ENCODE measurements at places on chromosomes 12 and 14.

DNA sequence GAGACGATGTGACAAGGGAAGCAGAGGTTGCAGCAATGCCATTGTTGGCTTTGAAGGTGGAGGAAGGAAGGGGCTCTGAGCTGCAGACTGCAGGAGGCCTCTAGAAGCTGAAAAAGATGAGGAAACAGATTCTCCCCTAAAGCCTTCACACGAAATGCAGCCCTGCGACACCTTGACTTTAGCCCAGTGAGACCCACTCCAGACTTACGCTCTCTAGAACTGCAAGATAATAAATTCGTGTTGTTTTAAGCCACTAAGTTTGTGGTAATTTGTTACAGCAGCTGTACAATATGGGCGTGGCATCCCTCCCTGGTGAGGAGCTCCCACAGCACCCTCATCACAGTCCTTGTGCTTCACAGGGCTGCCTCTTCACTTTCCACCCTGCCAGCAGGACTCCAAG is 53.2 kb downstream of the GOLGA5 start:
- DNase-seq: no peak

DNA sequence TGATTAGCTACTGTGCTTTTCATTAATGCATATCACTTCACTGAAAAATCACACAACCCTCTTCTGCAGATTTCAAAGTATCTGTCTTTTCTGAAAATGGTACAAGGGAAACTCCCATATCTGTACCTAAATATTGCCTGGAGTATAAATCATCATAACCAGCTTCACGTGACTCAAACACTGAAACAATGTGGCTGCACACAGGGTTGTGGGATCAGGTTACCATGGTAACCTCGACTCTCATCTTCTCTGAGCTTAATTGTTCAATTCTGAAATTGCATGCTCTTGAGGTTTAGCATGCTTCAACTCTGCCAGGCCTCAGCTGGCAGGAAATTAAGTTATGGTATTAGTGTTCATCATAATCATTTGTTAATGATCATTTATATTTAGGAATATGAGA is 77.5 kb upstream of the CPSF6 start:
- peak; percentile 19 for DNase-seq

DNA sequence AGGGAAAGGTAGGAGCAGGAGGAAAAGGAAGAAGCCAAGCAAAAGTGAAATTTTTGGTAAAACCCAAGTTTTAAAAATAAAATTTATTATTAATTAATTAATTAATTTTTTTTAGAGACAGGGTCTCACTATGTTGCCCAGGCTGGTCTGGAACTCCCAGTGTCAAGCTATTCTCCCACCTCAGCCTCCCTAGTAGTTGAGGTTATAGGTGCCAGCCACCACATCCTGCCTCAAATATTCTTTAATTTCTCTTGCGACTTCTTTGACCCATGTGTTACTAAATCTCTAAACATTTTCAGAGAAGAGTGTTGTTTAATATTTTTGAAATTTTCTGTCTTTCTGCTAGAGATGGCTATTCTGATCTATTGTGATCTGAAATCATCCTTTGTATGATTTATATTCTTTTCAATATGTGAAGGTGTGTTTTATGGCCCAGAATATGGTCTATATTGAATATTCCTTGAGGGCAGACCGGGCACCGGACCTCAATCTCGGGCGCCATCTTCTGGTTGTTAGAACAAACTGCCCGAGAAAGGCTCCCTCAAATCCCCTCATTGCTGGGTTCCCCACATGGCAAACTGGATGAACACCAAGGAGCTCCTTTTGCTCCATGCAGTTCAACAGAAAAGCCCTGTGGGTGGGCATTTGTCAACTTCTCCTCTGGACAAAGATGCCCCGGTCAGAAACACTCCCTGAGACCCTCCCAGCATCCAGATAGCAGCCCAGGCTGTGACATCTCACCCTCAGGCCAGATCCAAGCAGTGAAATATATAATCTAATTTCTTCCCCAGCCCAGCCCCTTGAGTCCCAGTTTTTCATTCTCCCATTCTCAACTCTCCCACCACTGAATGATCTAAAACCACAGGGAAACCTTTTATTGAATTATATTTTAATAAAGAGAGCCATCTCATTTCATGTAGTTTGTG is 110.5 kb downstream of the ASCL4 start:
- peak; percentile 6 for DNase-seq

- no peak for DNase-seq
Measured at GRCh38 chr12:50218386-50218785, 51.2 kb upstream of the CERS5 start.

DNA sequence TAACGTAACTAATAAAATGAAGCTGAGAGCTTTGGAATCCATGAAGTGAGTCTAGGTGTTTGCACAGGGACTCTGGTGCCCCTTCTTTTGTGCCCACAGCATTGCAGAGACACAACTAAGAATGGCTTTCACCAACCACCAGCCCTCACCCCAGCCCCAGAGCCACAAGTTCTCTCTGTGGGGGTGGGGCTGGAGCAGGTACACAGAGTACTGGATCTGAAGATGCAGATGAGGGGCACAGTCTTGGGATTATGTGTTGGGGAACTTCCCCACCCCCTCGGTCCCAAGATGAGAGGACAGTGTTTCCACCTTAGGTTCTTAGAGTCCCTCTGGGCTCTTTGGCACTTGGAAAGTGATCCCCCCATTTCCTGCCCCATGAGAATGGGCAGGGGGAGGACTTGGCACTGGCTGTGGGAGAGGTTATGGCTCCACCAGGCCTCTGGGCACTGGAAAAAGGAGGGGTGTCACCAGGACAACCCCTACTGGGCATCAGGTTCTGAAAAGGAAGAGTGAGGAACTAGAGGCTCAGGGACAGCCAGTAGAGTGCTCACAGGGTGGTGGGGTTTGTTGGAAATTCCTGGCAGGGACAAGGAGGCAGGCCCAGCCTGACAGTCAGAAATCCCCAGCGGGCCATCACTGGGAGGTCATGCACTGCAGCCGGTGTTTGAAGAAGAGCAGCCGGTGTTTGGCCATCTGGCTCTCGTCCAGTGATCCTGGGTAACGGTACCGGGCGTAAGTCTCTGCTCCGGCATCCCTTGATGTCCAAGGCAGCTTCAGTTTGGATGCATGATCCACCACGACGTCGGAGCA is 6.7 kb downstream of the B4GALNT1 start:
- DNase-seq: no peak

DNA sequence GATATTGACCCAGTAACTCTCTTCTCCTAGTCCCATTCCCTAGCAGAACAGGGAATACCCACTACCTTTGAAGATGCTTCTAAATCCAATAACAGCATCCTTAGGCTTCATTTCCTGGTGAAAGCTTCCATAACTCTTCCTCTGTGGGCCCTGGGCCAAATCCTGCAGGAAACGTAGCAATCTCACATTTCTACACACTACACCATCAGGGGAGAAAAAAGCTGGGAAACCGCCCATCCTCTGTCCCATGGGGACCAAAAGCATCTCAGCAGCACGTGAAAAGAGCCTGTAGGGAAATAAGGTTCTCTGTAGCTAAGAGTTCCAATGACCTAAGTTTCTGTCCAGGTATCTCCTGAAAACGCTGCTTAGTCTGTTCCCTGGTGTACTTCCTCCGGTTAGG is 340.2 kb downstream of the DPF3 start:
- DNase-seq: no peak

- DNase-seq: no peak
Measured at GRCh38 chr12:57729321-57729844, 9.2 kb downstream of the AGAP2 start.

DNA sequence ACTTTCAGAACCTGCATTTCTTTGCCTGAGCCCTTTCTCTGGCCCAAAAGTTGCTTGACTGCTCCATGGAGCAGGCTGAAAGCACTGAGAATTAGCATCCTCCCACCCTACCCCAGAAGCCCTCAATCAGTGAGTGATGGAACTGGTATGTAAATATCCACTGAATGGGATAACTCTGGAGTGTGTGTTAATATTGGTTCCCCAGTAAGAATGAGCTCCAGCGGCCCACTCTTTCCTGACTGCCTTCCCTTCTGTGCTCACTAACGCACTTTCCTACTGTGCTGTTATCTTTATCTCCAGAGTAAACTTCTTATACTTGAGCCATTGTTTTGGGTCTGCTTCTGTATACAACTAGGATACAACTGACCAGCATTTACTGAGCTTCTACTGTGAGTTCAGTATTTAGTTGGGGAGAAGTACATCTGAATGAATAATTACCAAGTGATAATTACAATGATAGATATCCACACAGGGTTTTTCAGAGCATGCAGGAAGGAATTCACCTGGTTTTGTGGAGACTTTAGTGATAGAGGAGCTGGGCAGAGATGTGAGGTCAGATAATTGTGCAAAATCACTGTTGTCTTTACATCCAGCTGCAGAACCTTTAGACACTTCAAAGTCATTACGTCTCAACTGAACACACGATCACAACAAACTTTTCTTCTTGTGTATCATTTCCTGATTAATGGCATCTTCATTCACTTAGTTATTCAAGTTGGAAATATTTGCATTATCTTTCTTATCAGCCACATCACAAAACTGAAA is 149.2 kb upstream of the BTG1 start:
- DNase-seq: no peak

- peak; percentile 68 for DNase-seq
Measured at GRCh38 chr12:51424662-51425539, at the start of gene SLC4A8. Gene SLC4A8, plus strand, starts transcription at chr12:51424831. Its CDS starts 157 bp downstream, at chr12:51424988.

- DNase-seq: no peak
Measured at GRCh38 chr12:77152623-77153193, 87.3 kb upstream of the E2F7 start.

DNA sequence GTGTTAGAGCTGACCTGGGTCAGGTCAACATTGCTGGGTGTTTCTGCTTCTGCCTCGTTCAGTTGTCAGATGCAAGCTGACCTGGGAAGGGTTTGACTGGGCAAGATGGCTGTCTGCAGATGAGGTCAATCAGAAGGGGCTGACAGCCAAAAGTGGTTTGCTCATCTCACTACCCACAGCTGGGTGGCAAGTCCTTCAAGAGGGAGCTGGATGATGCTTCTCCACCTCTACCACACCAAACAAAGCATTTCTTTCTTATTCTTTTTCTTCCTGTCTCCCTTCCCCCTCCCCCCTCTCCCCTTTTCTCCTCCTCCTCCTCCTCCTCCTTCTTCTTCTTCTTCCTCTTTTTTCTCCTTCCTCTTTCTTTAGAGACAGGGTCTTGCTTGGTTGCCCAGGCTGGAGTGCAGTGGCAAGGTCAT is 268.2 kb upstream of the PLEKHG7 start:
- no peak for DNase-seq

DNA sequence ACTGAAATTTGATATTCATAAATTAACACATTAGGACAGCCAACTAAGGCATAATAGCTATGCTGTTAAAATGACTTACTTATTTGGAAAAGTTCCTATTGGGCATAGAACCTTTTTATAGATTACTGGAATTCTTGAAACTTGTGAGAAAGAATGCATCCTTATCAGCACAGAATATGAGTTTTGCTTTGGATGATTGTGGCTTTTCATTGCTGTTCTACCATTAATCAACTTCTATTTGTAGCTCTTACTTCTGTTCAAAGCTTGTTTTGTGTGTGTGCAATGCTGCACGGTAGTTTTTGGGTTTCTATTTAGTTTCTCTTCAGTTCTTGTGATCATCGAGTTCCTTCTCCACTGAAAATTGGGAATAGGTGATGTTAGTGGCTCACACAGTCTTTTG is 152.4 kb upstream of the PELI2 start:
- DNase-seq: no peak

GRCh38 chr14:87214558-87214957 is 778.4 kb downstream of the GALC start:
- no peak for DNase-seq

- DNase-seq: no peak
Measured at GRCh38 chr12:90548595-90548994, 406.4 kb downstream of the CCER1 start.

DNA sequence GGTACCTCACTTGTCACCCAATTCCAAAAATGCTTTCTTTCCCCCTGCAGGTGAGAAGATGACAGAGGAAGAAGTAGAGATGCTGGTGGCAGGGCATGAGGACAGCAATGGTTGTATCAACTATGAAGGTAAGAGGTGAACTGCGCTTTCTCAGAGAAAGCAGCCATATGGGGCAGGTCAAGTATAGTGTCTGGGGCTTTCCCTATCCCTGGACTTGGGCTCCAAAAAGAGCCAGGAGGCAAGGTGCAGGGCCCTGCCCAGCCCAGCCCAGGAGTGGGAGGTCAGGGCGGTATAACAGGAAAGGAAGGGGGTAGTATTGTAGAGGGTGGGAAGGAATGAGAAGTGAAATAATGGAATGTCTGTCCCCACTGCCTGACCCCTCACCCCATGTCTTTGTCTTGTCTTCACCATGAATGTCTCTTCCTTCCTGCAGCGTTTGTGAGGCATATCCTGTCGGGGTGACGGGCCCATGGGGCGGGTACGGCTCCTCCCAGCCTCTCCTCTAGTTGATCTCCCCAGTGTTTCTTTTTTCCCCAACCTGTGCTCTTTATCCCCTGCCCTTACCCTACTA is 2.1 kb downstream of the MYL6 start:
- DNase-seq: peak; percentile 53

- no peak for DNase-seq
Measured at GRCh38 chr12:69898236-69898635, 73.2 kb downstream of the MYRFL start.

GRCh38 chr12:89064151-89064550 is 288.1 kb downstream of the DUSP6 start:
- no peak for DNase-seq

- no peak for DNase-seq
Measured at GRCh38 chr14:91424813-91425530, 7.4 kb upstream of the CCDC88C start.

- DNase-seq: no peak
Measured at GRCh38 chr14:34175574-34175973, 224.7 kb upstream of the EGLN3 start.

- no peak for DNase-seq
Measured at GRCh38 chr12:120230326-120230973, 29.5 kb upstream of the RPLP0 start.

- DNase-seq: no peak
Measured at GRCh38 chr12:108985750-108986149, 35.1 kb downstream of the SVOP start.

GRCh38 chr12:75685617-75686225 is 174.3 kb upstream of the KRR1 start:
- no peak for DNase-seq

GRCh38 chr12:99852666-99853065 is 132.1 kb downstream of the ANKS1B start:
- no peak for DNase-seq

DNA sequence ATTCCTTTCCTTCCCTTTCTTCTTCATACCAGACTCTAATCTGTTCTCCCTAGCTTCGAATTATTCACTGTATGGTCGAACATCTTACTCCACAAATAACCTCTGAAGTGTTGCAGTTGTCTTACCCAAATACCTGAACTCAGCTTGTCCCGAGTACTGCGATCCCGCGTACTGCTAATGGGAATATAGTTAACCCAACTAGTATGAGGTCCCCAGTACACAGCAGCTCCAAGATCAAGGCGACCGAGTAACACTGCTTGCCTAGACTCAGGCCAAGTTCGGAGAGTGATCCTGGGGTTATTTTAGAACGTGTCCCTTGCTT is 462 bp upstream of the ETNK1 start:
- DNase-seq: no peak

DNA sequence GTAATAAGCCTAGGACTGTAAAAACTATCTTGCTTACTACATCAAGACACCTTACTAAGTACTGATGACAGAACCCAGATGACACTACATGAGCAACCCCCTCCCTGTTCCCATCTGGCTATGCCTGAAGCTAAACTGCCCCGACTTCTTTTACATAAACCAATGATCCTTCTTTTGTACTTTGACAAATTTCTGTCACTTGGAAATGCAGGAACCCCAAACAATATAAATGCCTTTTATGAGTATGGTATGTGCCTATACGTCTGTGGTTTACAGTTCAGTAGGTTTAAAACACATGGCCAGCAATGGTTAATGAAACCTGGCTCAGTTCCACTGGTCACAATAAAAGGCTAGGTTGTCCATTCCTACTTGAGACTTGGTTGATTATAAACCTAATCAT is 6.1 kb downstream of the SYCP3 start:
- no peak for DNase-seq
